ENCODE measurements at places on chromosomes 2 and 18. TPM values are rescaled to one million over a fixed set of nuclear protein-coding genes. Genes with fewer than 3 reads are reported as not detected.

- H3K27ac ChIP-seq: no peak overlapping the region
- no peak overlapping the region for H3K4me3 ChIP-seq
Observed at GRCh38 chr2:44833171-44834069, 108.1 kb upstream of the SIX3 start.

Gene TMEM182
- 2.1 TPM for total RNA-seq

Gene DSC3
- total RNA-seq: 1.6 TPM

Gene PROKR1
- not detected for total RNA-seq

DNA sequence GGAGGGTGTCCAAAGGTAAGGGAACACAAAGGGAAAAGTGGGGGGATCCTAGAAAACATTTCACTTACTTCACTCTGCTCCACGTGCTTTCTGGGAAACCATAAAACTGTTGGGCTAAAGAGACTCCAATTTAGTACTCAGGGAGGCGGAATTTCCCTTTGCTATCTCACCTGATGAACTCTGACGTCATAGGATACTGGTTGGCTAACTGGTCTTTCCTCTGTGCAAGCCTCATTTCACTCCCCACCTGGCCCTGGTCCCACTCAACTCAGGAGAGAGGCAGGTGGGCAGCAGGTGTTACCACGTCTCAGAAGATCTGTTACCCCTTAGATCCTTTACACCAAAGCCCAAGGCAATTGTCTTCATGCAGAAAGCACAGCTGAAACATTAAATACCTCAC lies 51.8 kb upstream of the PMAIP1 start:
- H3K27me3 ChIP-seq: no peaks in the 10 kb centered on the region
- no peak for DNase-seq
- no peak overlapping the region for H3K4me3 ChIP-seq
